ENCODE measurements at places on chromosomes 7 and 10.
A peak's percentile ranks its signal among the peaks of the same experiment; 100 is the strongest.

DNA sequence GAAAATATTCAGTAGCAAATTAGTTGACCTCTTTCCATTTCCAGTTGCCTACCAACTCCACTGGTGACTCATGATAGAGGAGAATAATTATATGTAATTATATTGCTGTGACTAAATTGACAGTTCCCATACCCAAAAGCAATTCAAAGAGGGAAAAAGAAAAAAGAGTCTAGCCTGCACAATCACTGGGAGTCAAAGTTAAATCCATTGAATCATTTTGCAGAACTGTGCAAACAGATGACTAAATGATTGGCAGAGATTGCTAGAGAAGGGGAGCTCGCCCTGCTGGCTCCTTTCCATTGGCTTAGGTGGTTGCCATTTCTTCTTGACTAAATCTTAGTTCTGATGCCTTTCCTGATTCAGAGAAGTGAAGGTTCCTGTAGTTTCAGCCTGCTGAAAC lies 1228.6 kb upstream of the SORCS1 start:
- DNase-seq, result no peak

GRCh38 chr7:152762056-152762455 lies 2.5 kb downstream of the ACTR3B start:
- DNase-seq, result no peak

DNA sequence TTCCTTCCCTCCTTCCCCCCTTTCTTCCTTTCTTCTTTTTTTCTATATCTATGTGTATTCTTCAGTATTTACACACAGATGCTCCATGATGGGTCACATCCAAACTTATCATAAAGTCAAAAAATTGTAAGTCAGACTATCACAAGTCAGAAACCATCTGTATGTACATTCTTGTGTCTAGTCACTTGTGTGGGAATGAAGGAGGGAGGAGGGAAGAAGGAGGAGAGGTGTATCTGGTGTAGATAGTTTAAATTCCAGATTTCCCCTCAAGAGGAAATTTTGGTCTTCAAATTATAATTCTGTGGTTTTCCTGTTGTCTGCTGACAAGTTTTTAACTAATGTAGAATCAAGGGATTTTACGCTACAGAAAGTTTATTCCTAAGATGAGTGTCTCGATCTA lies 287.2 kb downstream of the ETV1 start:
- no peak for DNase-seq

GRCh38 chr10:57917019-57917418 lies 350.7 kb downstream of the IPMK start:
- DNase-seq, result no peak

GRCh38 chr10:36188080-36188453 lies 546.0 kb upstream of the FZD8 start:
- DNase-seq, result no peak

- DNase-seq, result no peak
Observed at GRCh38 chr7:155358066-155358947, 60.6 kb downstream of the INSIG1 start.

DNA sequence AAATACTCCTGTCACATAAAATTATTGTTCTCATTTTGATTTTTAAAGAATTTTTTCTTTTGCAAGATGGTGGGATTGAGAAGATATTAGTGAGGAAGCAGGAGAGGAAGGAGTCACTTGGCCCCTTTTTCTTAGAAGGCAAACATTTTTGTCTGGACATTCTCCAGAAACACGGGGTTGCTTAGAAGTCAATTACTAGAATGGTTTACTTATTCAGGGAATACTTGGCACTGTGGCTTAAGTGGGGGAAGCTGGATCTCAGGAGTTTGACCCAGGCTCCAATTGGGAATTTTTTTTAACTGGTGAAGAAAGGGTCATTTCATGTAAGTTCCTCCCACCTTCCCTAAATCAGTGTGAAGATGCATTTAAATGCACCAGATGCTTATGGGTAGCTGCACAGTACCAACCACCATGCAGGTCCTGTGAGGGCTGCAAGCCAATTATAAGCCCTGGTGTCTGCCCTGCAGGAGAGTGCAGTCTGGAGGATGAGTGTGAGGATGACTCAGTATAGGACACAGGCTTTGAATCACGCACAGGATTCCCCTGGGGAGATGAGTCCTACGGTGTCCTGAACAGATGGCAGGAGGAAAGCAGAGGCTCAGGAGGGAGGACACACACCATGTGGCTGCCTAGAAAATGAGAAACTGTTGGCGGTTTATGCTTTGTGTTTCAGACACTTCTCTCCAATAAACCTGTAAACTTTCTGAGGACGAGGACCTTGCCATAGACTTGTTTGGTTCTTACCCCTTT lies 299.1 kb downstream of the PLXNA4 start:
- no peak for DNase-seq

DNA sequence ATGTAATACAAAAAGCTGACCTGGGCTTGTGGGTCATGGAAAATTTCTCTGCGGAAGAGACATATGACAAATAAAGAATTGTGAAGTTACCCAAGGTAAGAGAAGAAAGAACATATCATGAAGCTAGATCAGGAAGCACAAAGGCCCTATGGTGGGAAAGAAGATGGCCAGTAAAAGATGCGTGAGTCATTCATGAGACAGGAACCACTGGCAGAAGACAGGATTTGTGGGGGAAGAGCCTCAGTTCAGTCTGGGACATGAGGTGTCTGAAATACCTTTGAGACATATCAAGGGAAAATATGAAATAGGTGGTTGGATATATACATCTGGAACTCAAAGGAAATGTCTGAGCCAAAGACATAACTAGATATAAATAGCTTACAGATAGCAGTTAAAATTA lies 27.7 kb upstream of the AMPH start:
- no peak for DNase-seq

GRCh38 chr7:135856356-135857144 lies 107.9 kb upstream of the FAM180A start:
- DNase-seq, result no peak

GRCh38 chr7:26944501-26945358 lies 80.3 kb upstream of the SKAP2 start:
- DNase-seq, result no peak

GRCh38 chr7:75968012-75968411 lies 26.4 kb downstream of the TMEM120A start:
- DNase-seq, result no peak

GRCh38 chr10:3197348-3198003 lies 24.9 kb upstream of the PITRM1 start:
- DNase-seq, result peak; percentile 60

GRCh38 chr10:106959521-106959920 lies 205.0 kb downstream of the SORCS1 start:
- no peak for DNase-seq

GRCh38 chr7:128164061-128164954 lies 76.8 kb upstream of the LEP start:
- no peak for DNase-seq

DNA sequence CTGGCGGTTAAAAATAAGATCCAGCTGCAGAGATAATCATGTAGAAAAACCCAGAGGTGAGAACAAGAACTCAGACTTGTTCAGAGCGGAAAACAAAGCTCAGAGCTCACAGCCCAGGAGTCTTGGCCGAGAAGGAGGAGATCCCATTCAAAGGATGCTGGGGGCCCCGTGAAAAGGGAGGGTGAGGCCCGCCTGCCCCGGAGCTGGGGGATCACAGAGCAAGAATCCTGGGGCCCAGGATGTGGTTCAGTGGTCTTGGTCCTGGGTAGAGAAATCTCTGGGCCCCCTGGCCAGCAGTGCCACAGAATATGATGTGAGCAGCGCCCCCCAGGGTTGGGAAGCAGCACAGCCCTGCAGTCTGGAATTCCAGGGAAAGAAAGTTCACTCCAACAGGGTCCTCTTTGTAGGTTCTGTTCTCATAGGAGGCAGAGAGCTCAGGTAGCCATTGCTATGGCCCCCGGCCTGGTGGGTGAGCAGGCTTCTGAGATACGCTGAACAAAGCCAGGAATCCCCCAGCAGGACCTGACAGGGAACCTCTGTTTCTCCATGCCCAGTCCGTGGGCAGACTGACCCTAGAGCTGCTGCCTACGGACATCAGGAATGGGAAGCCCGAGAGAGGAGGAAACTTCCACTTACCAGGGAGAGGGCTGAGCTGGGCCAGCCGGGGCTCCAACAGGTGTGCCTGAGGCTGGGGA lies 77.7 kb upstream of the GNA12 start:
- DNase-seq, result no peak

GRCh38 chr7:126040114-126041045 lies 1110.8 kb upstream of the POT1 start:
- DNase-seq, result no peak

DNA sequence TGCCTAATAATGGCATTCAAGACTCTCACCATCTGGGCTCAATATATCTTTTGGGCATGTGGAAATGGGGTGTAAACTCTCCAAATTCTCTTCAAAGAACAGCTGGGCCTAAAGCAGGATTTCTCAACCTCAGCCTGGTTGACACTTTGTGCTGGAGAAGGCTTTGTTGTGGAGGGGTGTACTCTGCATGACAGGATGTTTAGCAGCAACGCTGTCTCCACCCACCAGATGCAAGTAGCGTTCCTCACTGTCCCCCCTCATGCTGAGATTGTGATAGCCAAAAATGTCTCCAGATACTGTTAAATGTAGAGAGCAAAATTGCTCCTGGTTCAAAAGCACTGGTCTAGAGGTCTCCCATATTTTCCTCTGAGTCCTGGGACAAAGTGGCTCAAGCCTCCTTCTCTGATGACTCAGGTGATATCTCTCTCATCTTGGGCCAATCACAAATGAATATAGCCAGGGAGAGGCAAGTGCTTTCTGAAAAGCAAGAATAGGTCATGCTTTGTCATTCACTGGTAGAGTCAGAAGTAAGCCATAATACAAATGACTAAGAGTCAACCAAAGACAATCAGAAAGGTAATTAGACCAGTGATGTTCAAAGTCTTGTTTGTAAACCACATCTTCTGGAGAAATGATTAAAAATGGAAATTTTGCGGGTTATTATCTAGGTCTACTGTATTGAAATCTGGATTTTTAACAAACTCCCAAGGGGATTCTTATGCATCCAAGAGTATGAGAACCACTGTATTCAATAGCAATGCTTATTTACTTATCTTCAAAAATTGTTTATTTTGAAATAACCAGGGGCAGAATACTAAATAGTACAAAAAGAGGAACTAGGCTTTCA lies 330.8 kb downstream of the PTEN start:
- no peak for DNase-seq

GRCh38 chr7:38831259-38831996 lies 77.6 kb downstream of the VPS41 start:
- no peak for DNase-seq

DNA sequence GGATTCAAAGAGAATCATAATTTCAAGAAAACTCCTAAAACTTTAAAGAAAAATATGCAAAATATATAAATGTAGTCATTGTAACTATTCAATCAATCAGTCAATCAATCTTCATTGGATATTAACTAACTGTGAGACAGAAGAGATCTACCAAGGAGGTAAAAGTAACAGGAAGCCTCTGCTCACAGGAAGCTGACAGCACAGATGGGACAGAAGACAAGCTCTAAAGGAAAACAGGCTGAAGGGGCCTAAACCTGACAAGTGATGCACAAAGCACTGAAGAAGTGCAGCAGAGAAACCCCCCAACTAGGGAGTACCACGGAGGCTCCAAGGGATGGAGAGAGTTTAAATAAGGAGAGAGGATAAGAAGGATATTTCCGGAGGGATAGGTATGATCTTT lies 173.0 kb downstream of the SKAP2 start:
- peak; percentile 48 for DNase-seq

DNA sequence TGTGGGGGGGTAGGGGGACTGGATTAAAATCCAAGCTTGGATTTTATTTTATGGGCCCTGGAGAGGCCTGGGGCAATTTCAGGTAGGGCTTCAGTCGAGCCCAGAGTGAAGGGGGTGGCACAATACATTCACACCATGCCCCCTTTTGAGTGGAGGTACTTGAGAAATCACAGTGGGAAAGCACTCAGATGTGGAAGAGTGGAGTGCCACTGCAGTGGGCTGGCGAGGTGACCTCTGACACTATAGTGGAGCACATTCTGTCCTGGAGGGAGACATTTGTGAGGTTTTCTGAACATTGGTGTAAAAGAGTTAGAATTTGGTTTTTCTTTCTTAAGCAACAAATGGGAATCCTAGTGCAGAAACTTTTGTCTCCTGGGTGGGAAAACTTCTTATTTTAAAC lies 143.2 kb downstream of the WNT2 start:
- DNase-seq, result no peak

GRCh38 chr10:65123120-65123519 lies 1601.9 kb downstream of the REEP3 start:
- DNase-seq, result no peak

GRCh38 chr7:29993140-29993539 lies 3.5 kb upstream of the SCRN1 start:
- no peak for DNase-seq

- no peak for DNase-seq
Observed at GRCh38 chr7:76057813-76058145, 9.9 kb downstream of the MDH2 start.

DNA sequence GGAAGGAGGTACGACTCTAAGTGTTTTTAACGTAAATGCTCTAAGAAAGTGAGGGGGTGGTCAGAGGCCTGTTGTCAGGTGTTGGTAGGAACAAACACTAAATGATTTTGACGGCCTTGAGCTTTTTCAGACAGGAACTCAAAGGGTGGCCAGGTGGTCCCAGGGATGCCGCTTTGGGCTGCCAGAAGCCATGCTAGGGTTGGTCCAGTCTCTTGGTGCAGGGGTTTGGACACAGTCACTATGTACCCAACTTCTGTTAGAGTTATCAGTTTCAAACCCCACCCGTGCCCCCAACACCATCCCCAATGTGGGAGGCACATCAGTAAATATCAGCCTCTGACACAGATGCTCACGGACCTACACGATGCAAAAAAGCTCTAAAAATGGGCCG lies 9.3 kb downstream of the ATP6V0E2 start:
- no peak for DNase-seq

GRCh38 chr7:28329661-28330363 lies 82.5 kb upstream of the CREB5 start:
- DNase-seq, result no peak
